ENCODE measurements at places on chromosomes 3 and 15.

GRCh38 chr3:134253475-134254226, 3.0 kb upstream of the RYK start:
- no peak for DNase-seq

DNA sequence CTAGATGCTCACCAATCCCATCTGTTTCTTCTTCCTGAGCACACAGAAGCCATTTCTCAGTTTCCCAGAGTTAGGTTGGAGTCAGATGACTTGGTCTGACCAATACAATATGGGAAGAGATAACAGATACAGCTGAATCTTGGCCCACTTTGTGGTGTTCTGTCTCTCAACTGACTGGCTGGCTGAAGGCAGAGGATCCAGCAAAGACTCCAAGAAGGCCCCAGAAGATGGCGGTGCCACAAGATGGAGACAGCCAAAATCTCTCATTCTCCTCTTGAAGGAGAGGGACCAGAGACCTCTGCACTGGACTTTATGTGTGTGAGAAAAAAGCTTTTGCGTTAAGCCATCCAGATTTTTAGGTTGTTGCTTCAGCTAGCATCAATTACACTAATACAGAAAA, 8.2 kb upstream of the OXSR1 start:
- DNase-seq: no peak

DNA sequence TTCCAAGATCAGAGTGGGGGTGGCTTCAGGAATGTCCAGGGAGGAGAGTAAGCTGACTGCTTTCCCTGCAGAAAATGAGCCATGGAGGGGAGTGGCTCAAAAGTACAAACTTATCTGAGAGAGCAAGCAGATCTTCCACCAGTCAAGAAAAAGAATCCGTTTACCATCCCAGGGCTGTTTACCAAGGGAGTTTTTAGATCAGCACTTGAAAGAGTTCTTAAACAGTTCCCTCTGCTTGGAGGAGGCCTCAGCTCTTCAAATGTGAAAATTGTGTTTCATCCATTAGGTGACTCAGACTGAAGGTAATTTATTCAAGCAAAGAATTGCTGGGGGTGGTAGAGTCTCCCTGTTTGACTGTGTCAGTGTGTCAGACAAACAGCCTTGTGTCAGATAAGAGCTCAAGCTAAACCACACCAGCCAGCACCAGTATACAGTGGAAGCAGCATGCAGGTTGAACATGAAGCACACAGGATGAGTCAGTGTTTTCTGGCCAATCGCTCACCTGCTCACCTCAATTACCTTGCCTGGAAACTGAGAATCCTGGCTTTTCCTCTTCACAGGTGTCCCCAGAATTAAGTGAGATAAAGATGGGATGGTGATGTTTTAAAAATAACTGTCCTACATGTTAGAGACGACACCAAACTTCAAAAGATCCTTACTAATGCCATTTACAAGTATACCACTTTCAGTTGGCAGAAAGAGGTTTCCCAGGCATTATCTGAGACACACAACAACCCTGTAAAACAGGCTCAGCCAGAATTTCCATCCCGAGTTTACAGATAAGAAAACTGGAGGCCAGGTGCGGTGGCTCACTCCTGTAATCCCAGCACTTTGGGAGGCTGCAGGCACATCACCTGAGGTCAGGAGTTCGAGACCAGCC, 21.7 kb downstream of the SH3BP5 start:
- DNase-seq: no peak

GRCh38 chr3:132543011-132543739, 53.9 kb upstream of the ACKR4 start:
- no peak for DNase-seq

DNA sequence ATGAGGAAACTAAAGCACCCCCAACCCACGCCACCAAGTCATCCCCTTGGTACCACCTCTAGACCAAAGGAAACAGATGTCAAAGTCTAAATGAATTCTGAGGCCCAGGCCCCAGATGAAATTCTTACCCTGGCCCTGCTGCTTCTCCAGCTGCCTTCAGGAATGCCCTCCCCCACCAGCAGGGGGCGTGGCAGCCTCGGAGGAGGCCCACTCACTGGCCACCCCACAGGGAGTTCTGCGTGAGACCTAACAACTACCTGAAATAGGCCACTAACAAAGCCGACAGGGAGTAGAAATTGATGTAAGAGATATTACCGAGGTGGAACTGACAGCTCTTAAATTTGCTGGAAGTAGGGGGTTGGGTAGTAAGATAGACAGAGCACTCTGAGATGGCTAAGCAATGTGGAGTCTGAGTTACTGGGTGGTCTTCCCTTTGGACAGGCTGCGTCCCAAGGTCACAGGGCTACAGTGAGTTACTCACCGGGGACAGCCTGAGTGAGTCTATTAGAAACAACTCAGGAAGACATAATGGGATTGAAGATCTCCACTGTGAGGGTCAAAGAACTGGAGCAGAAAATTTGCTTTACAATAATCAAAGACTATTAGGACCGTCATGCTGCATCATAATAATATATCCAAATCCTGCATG, 240.7 kb downstream of the SHOX2 start:
- peak; percentile 25 for DNase-seq

DNA sequence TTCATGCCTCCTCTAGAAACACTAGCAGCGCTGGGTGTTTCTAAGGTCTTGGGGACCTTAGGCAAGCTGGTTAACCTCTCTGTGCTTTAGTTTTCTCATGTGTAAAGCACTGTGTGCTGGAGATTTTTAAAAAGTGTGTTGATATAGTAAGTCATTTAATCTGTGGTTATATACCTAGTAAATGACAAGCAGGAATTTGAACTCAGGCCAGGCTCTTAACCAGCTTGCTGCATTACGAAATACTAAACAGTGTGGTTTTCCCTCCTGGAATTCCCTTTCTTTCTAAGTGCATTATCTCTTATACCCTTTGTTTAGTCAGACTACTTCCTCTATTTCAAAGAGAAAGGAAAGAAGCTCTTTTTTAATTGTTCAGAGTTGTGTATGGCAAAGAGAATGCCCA, 26.5 kb downstream of the NEO1 start:
- no peak for DNase-seq

DNA sequence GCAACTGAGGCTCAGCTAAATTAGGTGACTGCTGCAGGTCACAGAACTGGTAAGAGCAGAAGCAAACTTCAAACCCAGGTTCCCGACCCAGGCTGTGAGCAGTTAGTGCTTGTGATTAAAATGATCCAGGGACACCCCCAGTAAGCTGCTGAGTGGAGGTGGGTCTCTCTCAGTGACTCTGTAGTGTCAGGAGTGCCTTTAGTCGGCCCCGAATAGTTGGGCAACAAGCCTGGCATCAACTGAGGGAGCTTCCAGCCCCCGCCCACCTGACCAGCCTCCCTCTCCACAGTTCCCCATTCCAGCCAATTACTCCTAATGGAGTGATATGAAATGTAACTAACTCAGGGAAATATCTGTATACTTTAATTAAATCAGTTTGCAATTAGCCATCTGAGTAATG, 168.0 kb upstream of the SMAD3 start:
- no peak for DNase-seq

DNA sequence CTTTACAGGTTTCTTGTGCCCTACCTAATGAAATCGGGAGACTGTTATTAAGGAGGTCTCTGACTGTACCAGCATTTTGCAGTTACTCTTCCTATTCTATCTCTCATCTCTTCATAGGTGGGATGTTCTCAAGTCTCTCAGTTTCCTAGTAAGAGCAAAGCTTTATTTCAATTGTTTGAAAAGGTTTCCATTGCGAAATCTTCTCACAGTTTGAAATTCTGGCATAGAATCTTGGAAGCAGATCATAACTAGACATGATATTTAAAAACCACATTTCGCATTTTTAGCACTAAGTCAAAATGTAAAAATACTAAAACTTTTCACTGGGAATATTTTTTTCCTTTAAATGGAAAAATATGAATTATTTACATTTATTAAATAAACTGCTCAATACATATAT, 1311.4 kb downstream of the ROBO2 start:
- DNase-seq: no peak

- no peak for DNase-seq
These were observed 85.6 kb downstream of the FRMD4B start for GRCh38 chr3:69300296-69300695.

DNA sequence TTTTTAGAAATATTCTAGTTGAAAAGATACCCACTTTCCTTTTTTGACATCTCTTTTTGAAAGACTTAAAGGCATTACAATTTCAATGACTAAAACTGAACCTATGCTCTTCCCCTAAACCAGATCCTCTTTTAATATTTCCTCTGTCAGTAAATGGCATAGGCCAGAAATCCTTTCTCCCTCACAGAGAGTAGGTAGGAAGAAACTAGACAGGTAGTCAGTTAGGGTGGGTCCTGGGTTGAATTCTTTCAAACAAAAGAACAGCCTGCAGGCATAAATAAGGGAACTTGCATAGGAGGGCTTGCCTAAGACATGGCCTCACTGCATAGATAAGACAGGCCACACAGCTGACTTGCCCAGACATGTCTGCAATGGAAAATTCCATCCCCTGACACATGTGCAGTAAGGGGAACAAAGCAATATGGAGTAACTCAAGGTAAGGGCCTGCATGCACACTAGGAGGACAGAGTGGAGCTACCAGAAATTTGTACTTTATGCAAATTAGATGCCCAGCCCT, 23.1 kb downstream of the PLSCR5 start:
- DNase-seq: no peak

GRCh38 chr3:14688525-14688924, 13.6 kb downstream of the C3orf20 start:
- DNase-seq: no peak

- no peak for DNase-seq
These were observed 14.0 kb downstream of the OSBPL10 start for GRCh38 chr3:31966978-31967591.

GRCh38 chr3:42057561-42058211, 33.5 kb upstream of the TRAK1 start:
- no peak for DNase-seq

DNA sequence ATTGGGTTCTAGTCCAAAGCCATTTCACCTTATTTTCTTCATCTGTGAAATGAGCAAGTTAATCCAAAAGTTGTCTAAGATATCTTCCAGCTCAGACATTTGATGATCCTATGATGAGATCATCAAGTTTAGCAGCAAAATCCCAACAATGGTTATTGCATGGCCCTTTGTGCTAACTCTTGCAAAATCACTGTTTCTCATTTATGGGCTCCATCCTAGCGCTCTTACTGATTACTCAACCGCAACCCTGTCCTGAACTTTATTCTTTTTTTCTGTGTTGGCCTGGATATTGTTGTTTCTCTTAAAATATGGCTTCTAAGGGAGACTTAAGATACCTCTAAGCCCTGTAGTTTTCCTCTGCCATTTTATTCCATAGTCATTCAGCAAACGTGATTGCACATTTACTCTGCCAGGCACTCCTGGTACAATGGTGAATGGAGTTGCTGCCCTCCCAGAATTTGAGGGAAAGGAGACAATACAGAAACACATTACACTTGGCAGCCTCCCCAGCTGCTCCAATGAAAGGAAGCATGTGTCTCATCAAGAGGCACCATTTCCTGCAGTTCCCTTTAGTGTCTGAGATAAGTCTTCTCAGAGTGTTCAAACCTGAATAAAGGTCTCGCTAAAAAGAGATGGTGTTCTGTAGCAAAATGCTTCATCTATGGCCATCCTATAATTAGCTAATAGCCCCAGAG, 4.4 kb downstream of the GXYLT2 start:
- no peak for DNase-seq

GRCh38 chr3:127791221-127791913, 30.9 kb downstream of the MGLL start:
- DNase-seq: no peak

GRCh38 chr3:116442331-116443021, 2.8 kb downstream of the LSAMP start:
- DNase-seq: no peak

- no peak for DNase-seq
These were observed 27.6 kb downstream of the NIPA2 start for GRCh38 chr15:22866079-22866478.

DNA sequence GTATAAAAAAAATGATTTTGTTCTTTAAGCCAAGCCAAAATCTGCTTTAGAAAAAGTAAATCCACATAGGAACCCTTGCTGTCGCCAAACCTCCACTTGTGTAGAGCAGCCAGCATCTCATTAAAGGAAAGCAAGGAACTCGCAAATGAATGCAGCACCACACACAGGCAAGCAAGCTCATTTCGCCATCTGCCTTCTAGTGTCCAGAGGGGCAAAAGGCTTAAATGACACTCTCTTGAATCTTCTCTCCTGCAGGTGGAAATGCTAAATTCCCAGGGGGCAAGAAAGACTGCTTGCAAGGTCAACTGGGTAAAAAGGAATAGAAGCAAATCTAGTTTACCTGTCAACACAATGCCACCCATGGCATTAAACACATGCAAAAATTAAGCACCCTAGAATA, 2.4 kb downstream of the MB21D2 start:
- no peak for DNase-seq

- no peak for DNase-seq
These were observed 117.5 kb upstream of the PROK2 start for GRCh38 chr3:71902258-71903111.

- no peak for DNase-seq
These were observed 135.1 kb downstream of the CTNNB1 start for GRCh38 chr3:41334426-41334825.

DNA sequence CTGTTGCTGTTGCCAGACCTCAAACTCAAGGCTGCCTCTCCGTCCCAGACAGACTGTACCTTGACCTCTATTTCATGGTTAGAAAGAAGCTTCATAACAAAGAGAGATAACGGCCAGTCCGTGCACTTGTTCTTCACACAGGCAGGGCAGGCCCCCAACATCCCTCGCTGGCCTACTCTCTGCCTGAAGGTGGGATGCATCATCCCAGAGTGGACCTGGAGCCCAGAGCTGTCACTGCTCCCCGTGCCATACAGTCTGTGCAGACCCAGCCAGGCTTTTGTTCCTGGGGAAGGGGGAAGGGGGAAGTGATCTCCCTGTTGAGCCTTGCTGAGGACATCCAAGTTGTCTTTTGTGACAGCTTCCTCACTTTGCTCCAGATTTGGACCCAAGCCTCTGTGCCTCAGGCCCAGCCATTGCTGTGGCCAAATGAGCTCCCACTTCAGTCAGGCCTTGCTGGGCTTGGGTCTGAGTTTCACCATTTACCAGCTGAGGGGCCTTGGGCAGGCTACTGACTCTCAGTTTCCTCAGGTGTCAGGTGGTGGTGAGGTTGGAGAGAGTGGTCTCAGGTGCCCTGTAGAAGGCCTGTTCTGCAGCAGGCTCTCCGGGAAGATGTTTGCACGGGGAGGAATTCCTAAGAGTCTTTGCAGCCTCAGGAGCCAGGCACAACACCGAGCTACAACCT, 141.6 kb downstream of the DNAJB8 start:
- no peak for DNase-seq

DNA sequence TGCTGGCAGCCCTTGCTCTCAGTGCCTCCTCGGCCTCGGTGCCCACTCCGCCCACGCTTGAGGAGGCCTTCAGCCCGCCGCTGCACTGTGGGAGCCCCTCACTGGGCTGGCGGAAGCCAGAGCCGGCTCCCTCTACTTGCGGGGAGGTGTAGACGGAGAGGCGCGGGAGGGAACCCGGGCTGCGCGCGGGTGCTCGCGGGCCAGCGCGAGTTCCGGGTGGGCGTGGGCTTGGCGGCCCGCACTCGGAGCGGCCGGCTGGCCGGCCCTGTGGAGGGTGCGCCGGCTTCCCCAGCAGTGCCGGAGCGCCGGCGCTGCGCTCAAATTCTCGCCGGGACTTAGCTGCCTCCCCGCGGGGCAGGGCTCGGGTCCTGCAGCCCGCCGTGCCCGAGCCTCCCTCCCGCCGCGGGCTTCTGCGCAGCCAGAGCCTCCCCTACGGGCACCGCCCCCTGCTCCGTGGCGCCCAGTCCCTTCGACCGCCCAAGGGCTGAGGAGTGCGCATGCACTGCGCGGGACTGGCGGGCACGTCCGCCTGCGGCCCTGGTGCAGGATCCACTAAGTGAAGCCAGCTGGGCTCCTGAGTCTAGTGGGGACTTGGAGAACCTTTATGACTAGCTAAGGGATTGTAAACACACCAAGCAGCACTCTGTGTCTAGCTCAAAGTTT, 231.5 kb downstream of the EFHB start:
- DNase-seq: no peak

Measured in NCI-H1930 (cell line).